ENCODE measurements at places on chromosomes 2 and 18.

GRCh38 chr2:204796581-204796980, 251.3 kb downstream of the PARD3B start:
- DNase-seq, result no peak

DNA sequence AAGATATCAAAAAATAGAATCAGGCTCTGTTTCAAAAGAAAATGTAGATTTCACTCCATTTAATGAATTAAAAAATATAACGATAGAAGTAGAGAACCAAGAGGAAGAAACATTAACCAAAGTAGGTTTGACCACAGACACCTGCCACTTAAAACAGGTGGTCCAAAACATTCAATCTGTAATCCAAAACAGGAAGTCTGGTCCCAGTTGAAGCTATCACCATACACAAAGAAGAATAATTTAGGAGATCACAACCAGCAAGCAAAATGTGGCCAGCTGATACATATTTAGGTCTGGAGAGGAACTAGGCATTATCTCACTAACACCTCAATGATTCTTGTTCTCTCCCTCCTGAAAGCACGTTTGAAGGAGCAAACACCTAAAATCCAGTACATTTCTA, 73.1 kb downstream of the FTCDNL1 start:
- no peak for DNase-seq

GRCh38 chr2:20282916-20283592, 58.1 kb upstream of the SDC1 start:
- peak; percentile 76 for DNase-seq

DNA sequence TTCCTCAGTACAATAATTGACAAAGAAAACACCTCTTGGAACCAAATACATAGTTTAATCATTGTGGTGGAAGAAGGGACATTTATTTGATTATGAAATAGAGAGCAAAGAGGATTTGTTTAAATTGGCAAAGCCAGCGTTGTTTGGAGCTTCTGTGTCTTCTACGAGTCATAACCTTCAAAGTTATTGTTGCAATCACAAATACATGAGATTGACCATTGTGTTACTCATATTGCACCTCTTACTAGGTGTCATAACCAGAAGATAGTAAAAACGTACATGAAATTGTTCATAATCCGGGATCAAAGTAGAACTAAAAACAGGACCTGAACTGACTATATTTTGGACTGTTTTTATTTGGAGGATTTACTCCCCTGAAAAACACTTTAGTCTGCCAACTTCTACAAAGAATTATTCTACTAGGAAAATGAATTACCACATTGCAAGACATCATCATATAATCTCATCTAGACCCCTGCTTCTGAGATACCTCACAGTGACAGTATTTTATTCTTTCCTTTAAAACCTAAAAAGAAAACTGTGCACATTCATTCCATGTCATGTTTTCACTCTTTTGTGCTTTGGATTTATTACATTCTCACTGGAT, 151.7 kb upstream of the KLF7 start:
- no peak for DNase-seq

- no peak for DNase-seq
Observed at GRCh38 chr2:149989447-149990063, 402.0 kb upstream of the MMADHC start.

- peak; percentile 93 for DNase-seq
Observed at GRCh38 chr2:199979832-199980628, 24.6 kb downstream of the MAIP1 start.

DNA sequence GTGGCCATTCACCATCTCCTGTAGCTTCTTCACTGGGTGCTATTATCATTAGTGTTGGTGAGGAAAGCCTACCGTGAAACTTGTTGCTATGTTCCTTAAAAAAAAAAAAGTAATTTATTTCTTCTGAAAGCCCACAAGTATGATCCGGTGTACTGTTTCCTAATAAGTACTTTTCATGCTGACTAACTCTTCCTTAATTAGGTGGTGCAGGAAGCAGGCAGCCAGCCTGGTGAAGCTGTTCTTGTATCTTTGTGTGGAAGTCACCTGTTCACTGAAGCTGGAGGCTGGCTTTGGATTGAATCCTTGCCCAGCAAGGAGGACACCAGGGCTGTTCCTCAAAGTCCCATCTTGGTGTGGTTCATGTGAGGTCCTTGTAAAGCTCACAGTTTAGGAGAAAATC, 321.7 kb upstream of the THSD7B start:
- no peak for DNase-seq

- no peak for DNase-seq
Observed at GRCh38 chr2:20419007-20419576, 27.8 kb upstream of the RHOB start.

GRCh38 chr2:20737505-20737904, 70.6 kb downstream of the GDF7 start:
- no peak for DNase-seq

DNA sequence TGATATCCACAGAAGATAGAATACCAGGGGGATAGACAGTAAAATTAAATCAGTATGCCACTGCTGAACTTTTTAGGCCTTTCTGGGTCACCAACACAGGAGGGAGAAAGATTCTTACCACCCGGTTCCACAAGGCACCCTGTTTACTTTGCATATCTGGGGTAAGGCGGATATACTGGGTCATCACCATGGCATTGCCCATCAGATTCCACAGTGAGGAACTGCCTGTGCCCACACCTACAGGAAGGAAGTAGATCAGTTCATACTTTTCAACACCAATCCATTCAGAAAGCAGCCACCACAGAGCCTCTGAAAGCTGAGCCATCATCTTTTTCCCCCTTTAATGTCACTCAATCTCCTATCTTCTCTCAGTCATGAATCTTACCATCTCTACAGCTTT, 2.0 kb downstream of the LMAN2L start:
- DNase-seq, result no peak

DNA sequence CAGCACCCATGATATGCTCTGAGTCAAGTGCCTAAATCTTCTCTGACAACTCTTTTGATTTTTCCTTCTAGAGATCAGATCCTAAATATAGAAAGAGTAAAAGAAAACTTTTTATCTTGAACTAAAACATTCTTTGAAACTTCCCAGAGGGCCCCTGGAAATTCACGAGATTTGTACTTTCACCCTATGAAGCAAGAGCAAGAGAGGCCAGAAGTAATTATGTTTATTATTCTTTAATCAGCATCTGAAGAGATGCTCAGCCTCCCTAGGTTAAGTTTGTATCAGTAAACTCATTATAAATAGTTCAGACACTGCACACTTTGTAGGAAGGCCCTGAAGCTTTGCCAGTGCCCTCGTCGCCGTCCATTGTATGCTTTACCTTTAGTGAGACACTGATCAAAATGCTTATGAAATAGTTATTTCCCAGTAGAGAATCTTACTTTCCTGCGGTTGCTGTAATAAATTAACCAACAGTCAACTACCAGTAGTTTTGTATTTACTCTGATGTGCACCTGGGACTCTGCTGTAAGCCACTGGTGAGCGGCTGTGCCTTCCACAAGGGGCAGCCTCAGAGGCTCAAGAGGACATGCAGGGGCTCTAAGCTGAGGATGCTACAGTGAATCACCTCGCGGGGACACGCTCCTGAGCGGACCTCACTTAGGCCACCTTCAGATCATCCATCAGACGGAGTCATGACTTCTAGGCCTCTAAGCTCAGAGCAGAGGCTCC, 71.9 kb downstream of the BIN1 start:
- DNase-seq, result no peak

- DNase-seq, result peak; percentile 69
Observed at GRCh38 chr2:241595600-241596140, 37.1 kb downstream of the BOK start.

DNA sequence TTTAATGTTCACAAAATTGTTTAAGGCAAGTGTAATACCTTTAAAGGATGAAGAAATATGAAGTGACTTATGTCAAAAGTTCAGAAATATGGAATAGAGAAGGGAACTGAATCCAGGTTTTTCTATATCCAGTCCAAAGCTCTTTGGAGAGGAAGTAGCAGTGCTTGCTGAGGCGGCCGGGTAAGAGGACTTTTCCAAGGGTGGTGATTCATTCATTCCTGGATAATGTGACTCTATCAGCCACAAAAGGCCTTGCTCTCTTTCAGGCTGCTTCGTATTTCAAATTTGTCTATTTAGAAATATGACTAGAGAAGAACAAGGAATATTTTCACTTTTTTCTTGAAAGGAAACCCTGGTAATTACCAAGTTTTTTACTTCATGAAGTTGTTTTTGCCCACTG, 830.1 kb upstream of the ZEB2 start:
- DNase-seq, result no peak

- no peak for DNase-seq
Observed at GRCh38 chr2:230184727-230185578, 34.8 kb downstream of the SP110 start.

DNA sequence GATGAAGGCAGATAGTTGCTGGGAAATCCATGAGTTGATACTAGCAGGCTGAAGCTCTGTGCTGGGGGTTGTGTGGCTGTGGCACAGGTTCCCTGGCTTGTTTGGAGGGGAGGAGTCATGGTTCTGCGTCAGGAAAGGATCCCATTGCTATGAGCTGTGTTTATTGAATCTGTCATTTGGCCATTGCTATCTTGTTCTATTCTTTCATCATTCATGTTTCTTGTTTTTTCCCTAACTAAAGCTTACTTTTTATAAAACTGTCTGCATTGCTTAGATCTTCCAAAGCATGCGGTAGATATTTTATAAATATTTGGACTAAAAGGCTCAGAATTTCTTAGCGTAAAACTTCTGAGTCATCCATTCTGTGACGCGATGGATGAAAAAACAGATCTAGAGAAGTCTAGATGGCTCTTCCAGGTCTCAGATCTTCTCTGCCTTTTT, 335.3 kb downstream of the PTPRM start:
- DNase-seq, result no peak

DNA sequence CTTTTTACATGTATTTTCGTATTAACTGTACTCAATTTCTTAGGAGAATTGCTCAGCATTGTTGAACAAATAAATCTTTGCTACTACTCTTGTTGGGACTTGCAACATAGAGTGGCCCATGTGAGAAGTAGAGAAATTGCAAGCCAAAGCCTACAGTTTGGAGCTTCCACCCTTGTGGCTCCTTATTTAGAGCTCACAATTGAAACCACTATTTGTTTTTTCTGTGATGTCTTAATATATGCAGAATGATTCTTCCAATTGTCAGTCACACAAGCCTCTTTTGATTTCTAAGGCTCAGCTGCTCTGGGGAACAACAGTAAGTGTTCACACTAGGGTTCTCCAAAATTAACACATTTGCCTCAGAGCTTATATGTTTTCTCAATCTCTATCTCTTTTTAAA, 60.2 kb upstream of the GALNT13 start:
- no peak for DNase-seq

DNA sequence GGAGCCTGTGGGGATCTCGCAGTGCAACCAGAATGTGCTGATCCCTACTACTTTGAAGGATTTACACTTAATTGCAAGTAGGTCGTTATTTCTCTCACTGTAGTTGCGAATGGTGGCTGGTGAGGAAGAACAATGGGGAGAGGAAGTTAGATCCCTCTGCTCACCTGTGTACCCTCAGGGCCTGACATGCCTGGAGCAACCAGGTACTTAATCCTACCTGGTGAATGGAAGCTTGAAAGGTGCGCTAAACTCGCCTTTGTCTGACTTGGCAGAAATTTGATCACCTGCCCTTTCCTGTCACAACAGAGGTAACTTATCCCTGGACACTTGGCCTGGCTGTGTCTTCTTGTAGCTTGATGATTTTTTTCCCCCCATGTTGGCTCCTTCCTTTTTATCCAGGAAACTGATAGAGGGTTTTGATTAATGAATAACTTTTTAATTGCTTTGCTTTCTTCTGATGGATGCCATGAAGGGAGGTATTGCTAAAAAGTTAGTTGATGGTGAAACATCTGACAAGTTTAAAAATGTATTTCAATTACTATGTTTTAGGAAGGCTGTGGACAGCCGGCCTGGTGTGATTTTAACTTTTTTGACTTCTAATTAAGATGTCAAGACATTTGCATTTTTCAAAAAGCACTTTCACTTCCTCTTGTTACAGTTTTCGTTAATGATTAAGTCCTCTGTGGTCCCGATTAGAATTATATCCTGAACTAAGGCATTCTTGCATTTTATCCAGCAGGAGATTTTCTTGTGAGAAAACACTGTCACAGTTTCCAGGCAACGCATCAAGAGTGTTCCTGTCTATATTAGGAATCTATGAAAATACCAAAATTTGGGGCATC, 9.2 kb downstream of the SGPP2 start:
- DNase-seq, result no peak

GRCh38 chr18:36354989-36355388, 57.5 kb downstream of the FHOD3 start:
- no peak for DNase-seq

DNA sequence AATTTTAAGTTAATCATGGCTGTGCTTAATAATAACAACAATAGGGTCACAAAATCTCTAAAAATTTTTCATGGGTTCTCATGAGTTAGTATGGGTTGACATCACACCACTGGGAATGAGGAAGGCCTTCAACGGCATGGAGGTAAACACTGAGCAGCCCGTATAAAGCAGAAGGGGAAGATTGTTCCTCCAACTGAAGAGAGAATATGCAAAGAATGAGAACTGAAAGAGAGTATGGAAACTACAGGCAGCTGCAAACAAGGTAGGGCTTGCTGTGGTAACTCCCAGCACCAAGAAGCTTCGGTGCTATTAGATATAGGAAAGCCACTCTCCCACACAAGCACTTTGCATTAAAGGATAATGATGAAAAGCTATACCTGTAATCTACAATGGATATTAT, 1242.3 kb upstream of the CELF4 start:
- no peak for DNase-seq

DNA sequence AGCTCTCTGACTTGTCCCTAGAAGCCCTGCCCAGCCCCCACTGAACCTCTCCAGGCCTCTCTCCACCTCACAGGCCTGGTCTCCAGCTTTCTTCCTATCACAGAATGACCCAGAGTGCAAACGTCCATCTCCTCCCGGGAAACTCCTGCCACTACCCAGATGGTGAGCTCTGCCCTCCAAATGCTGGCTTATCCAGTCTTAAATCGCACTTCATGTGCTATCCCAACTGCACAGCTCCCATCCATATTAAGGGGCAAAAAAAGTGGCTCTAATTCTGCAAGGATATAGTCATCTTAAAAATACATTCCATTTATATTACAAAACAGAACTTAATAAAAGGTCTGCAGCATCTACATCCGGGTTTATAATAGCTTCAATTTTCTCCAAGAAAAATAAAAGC, 70.8 kb upstream of the CDC42EP3 start:
- DNase-seq, result no peak

- DNase-seq, result no peak
Observed at GRCh38 chr2:107132070-107132469, 246.1 kb upstream of the ST6GAL2 start.

- DNase-seq, result no peak
Observed at GRCh38 chr2:109342256-109342850, 213.3 kb downstream of the SH3RF3 start.

- no peak for DNase-seq
Observed at GRCh38 chr18:28485210-28485801, 308.4 kb upstream of the CDH2 start.

GRCh38 chr18:78303519-78304191, 676.0 kb upstream of the SALL3 start:
- no peak for DNase-seq

- DNase-seq, result no peak
Observed at GRCh38 chr2:189024901-189025618, 50.9 kb downstream of the COL3A1 start.
